NCI-H446 treated with DMSO at 0.1 percent for 48 hours (cell line): ENCODE measurements at places on chromosomes 1 and 21.

GRCh38 chr1:231236208-231236591 lies 4.8 kb upstream of the GNPAT start:
- no peak for DNase-seq

- no peak for DNase-seq
Measured at GRCh38 chr1:25450891-25451290, 20.2 kb downstream of the MACO1 start.

DNA sequence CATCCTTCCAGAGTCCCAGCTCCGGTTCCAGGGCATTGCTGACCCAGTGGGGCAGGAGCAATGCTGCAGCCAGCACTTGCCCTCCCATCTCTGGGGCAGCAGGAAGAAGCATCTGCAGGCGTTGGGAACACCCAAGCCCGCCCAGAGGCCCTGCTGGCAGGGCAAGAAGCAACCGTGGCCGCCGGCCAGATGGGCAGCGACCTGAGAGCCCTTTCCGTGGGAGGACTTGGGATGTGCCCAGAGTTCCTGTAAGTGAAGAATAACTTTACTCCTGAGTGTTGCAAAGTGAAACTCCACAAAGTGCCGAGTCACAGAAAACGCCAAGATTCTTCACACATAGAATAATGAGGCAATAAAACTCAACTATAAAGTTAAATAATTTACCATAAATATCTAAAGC lies 46.0 kb downstream of the GRIK3 start:
- no peak for DNase-seq

- DNase-seq = no peak
Measured at GRCh38 chr21:38954588-38955004, 148.9 kb downstream of the ETS2 start.

GRCh38 chr1:212228591-212229119 lies 56.6 kb upstream of the PPP2R5A start:
- DNase-seq = no peak

- no peak for DNase-seq
Measured at GRCh38 chr1:47024141-47024801, 802 bp downstream of the CYP4X1 start.
